ENCODE measurements at places on chromosomes 2 and 18.

GRCh38 chr2:149313512-149313972 is 16.8 kb upstream of the LYPD6 start:
- peak; percentile 96 for DNase-seq

- DNase-seq = no peak
These were observed 221.7 kb upstream of the SH3BP4 start for GRCh38 chr2:234730066-234730640.

GRCh38 chr2:130300258-130300969 is 42.3 kb upstream of the IMP4 start:
- no peak for DNase-seq

GRCh38 chr2:47645246-47645645 is 137.7 kb upstream of the MSH6 start:
- DNase-seq = no peak

- no peak for DNase-seq
These were observed 84.6 kb downstream of the MYO1B start for GRCh38 chr2:191329841-191330240.

DNA sequence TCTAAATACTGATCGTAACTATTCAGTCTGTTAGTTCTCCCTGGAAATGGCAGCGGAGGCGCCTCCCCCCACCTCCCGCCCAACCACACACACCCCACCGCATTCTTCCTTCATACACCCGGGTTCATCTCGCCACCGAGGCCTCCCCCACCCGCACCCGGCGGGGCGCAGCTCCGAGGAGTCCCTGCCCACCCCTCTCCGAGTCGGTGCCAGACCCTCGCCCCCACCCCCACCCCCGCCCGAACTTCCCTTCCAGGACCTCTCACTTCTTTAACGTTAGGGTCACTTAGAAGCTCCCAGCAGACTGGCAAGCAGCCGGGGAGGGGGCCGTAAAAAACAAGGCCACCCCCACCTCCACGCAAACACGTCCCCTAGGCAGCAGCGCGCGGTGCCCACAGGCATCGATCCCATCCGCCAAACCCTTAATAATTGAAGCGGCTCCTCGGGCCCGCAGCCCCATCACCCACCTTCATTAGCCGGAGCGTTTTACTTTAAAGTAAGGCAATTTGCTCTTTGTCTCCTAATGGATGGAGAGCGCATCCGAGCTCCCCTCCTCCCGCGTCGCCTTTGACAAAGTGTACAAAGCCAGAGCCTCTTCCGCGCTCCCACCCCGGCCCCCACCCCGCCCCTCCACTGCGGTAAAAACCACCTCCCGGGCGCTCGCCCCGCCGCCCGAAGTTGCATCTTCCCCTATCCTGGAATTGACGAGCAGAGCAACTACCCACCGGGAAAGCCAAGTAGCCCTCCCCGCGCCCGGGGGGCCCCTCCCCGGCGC is 624 bp downstream of the ZNF516 start:
- peak; percentile 89 for DNase-seq

- DNase-seq = no peak
These were observed 80.9 kb downstream of the PPP1R1C start for GRCh38 chr2:182066400-182067087.

DNA sequence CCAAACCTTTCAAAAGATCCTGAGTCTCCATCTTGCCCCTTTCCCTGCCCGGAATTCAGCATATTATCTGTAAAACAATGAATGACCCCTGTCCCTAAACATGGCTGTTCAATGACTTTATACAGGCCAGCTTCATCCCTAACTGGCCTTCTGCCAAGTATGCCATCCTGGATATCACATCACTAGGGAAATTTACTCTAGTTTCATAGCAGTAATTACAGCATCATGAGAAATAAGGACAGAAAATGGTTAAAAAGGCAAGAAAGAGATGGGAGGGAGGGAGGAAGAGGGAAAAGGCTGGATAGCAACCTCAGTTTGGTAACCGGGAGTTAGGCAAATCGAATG is 4.4 kb downstream of the MBOAT2 start:
- DNase-seq = no peak

DNA sequence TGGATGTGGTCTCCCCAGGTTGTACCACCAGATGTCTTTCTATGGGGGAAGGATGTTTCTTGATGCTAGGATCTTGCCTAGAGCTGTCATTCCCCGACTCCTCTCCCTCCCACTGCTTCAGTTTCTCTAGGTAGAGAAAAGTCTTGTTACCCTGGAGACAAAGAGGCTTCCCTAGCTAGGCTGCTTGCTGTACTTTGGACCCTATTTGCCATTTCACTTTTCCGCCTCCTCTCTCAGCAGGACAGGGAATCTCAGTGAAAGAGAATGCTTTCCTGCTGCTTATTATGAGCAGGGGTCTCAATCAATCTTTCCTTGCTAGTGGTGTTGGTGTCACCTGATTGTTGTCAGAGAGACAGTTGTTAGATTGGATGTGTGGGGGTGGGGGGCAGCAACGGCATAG is 818.8 kb upstream of the GYPC start:
- peak; percentile 14 for DNase-seq

DNA sequence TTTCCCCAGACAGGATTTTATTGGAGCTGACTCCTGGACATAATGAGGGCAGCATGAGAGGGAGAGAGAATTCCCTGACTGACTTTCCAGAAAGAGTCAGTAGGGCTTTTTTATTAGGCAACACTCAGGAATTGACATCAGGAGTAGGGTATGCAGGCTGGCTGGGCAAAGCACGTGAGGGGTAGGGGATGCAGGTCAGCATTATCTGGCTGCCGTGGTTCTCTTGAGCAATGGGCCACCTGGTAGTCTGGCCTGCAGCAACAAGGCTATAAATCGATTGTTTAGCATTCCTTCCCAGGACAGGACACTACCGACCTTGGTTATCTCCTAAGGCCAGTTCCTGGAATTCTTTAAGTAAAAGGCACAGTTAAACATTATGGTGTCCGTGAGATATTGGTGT is 160.8 kb upstream of the AGAP1 start:
- no peak for DNase-seq

GRCh38 chr2:43537137-43537536 is 58.7 kb downstream of the THADA start:
- DNase-seq = no peak

DNA sequence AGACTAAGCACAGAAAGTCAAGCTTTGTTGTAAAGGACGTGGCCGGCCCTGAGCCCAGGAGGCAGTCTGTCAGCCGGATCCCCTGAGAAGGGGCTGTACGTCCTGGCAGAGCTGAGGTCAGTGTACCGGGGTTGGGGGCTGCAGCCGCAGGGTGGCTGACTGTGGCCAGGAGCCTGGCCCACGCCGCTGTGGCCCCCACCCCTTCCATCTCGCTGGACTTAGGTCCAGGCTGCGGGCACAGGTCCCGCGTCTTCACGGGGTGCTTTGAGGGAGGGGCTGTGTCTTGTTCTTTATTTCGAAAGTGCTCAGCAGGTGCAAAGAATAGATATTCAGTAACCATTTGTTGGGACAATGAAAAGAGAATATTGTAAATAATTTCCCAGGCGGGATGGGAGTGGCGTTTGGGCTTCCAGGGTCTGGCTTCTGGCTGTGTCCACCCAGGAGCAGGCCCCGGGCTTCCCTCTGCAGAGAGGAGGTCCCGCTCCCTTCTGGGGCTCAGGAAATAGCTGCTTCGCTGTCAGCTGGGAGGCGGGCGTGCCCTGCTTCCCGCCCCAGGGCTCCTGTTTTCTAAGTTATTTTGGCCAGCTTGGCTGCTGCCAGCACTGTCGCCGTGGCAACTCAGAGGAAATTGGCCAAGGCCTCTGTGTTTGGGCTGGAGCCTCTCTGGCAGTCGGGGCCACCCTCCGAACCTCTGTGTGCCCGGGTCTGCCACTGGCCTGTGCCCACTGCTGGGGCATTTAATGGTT is 7.4 kb downstream of the NFATC1 start:
- DNase-seq = no peak

DNA sequence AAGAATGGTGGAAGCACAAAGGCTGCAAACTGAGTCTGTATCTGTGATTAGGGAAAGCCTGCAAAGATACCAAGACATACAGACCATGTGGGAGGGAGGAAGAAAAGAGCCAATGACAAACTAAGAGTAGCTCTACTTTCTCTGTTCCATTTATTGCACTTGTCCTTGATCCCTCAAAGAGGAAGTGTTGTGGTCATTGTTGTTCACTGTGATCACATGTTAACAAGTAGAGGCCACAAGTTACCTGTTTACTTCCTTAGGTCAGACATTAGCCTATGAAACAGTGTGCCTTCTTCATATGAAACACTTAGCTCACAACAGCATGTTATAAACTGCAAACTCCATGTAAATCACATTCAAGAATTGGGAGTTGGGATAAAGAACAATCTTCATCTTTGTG is 32.6 kb downstream of the MAP2 start:
- no peak for DNase-seq

- no peak for DNase-seq
These were observed 74.1 kb downstream of the MMADHC start for GRCh38 chr2:149513461-149513860.

- no peak for DNase-seq
These were observed 5.9 kb upstream of the SPRED2 start for GRCh38 chr2:65438137-65438899.

- DNase-seq = peak; percentile 78
These were observed 698.9 kb downstream of the GALR1 start for GRCh38 chr18:77948567-77948966.

DNA sequence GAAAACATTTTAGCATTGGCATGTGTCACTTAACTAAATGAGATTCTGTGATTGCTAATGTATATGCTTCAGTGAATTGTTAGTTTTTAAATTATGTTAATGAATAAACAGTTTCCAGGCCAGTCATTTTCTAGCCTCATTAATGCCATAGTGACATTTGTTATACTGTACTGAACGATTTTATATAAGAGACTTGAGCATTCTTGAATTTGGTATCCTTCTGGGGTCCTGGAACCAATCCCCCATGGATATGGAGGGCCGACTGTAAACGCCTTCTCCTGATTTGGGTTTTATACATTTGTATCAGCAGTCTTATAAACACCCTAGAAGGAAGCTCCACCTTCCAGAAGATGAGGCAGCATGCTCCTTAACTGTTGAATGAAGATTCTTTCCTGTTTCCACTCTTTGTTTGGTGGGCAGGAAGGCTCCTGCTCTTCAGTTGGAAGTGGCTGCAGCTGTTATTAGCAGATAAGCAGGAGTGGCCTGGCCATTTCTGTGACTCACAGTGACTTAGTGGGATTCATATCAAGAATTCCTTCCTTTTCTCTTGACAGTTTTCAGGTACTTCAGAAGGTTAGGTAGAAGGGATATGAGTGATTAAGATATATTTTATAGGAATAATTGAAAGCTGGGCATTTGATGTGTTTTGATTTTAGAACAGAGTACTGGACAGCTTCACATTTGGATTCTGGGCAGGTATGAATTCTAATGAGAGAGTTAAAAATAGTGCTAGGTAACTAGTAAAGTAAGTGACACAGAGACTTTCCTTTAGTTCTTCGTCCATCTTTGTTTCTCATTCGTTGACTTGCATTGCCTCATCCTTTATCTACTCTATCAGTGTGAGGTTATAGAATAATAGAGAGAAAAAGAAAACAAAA is 124.9 kb downstream of the PLCL1 start:
- DNase-seq = no peak

DNA sequence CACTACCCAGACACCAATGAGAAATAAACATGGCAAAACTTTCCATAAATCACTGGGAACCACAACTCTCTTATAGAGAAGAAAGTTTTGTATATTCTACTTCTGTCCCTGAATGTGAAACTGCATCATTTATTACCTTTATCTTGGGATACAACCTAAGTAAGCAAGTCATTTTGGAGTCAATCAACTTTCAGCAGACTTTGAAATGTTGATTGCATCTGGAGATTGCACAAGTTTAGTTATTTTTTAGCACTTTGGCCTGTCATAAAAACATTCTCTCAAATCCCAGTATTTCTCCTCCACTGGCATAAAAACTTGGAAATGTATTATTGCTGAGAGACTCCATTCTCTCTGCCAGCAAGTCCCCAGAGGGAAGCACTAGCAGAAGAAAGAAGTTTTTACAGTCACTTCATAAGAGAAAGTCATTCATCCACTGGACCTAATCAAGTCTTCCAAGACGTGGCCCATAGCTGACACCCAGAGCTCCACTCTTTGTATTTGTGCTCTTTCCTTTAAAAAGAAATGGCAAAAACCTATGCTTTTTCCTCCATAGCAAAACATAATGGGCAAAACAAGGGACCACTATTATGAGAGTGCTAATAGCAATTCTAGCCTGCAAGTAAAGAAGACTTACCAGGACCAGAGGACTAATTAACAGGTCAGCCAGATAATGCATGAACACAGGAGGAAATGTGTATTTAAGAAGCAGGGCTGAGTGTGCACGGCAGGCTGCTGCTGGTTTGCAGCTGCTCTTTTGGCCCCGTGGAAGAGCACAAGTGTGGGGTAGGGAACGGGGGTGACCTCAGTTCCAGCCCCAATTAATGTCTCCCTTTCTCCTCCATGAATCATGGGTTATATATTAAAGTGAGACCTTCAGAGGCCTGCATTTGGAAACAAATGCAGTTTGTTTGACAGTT is 171.5 kb downstream of the INO80D start:
- peak; percentile 63 for DNase-seq

DNA sequence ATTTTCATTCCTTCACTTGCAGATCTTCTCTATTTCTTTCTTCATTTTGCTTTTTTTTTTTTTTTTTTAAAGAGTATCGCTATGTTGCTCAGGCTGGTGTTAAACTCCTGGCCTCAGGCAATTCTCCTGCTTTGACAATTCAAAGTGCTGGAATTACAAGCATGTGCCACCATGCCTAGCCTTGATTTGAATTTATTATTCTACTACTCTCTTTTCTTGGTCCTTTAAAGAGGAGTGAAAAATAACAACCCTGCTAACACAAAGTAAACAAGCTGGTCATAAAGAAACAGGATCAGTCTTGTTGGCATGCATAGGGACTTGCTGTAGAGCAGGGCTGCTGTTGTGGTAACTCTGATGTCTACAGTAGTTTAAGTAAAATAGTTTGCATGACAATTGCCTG is 1615.3 kb upstream of the ZEB2 start:
- no peak for DNase-seq

- no peak for DNase-seq
These were observed 66.8 kb upstream of the RIOK3 start for GRCh38 chr18:23386317-23386716.

- DNase-seq = peak; percentile 53
These were observed 41.8 kb upstream of the ATG16L1 start for GRCh38 chr2:233209533-233210171.

- DNase-seq = no peak
These were observed 123.8 kb upstream of the WDSUB1 start for GRCh38 chr2:159410276-159410675.
